ENCODE measurements at places on chromosomes 6 and 20.

DNA sequence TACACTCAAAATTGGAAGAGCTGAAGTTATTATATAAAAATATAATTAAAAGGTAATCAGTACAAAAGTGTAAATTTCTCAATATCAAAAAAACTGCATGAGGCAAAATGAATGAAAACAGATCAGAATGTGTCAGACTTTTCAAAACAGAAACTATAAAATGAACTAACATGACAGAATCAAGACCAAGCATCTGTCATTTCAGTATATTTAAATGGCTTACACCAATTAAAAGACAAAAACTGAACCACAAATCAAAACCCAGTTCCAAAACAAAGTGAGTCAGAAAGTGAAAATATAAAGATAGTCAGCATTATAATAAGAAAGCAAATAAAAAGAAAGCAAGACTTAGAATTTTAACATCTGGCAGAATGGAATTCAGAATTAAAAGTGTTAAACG is 289.7 kb downstream of the UBE3D start:
- DNase-seq = no peak

DNA sequence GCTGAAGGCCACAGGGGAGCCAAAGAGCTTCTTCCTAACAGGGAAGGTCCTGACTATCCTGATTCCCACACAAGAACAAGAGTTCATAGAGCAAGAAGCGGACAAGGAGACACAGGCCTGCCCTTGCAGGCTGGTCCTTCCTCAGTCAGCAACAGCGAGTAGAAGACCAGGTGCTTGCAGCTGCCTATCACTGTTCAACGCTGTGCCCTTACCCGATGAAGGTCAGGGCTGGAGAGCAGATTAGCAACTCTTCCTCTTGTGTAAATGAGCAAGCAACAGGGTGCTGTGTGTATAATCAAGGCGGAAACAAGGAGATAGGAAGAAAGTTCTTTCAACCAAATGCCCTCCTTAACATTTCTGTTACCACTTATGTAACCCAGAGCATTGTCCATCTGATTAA is 115.3 kb upstream of the SPACA1 start:
- DNase-seq = no peak

DNA sequence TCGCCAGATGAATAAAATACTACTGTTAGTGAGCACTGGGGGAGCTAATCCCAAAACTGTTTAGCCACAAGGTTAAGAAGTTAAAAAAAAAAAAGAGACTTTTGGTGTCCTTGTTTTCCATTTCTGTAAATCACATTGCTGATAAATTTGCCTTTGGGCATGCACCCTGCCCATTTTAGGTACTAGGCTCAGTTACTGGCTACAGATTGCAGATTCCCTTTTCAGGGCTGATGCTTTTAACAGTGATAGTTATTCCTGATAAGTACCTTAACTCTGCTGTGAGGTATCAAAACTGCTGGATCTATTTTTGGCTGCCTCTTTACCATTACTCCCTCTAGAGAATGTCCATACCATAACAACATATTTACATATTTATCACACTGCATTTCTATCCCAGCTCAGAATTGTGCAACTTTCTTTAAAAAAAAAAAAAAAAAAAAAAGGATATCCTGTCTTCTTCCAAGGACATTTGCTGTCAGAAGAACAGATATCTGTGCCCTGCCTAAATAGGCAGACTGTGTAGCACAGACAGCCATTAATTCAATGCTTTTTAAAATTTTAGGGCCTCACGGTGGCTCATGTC is 94.5 kb downstream of the SSR1 start:
- no peak for DNase-seq

- DNase-seq = peak; percentile 63
These were observed 5.7 kb upstream of the FKBP5 start for GRCh38 chr6:35694462-35694861.

DNA sequence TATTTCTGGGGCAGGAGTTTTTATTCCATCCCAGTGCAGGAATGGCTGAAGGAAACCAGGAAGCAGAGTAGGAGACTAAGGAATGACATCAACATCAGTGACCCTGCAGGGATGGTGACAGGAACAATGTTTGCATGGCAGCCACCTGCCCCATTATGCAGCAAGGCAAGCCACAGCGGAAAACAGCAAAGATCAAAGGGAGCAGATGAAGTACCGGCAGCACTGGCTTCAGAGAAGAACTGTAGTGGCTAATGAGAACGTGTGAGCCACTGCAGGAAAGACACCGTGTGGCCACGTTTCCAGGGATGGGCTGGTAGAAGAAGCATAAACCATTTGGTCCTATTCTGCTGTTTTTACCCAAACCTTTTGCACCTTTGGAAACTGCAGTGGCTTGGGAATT is 52.9 kb upstream of the TAB2 start:
- no peak for DNase-seq

DNA sequence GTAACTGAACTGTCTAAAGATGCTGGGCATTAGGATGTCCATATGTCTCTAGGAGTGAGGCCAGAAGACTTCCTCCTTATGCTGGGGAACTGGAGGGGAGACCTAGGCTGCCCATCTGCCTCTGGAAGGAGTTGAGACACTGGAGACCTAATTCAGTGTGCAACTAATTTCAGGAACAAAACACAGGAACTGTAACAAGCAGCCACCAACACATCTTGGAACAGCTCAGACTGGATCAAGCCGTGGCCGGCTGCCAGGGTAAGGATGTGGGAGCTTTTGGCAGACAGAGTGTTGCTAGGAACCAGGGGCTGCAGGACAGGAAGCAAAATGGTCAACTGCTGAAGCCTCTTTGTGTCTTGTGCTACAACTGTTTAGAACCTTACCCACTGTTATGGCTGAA is 16.4 kb upstream of the MAS1 start:
- DNase-seq = no peak

GRCh38 chr20:17934141-17934862 is 34.3 kb downstream of the SNX5 start:
- no peak for DNase-seq

Data from inflammatory macrophage treated with lipopolysaccharide for 1 hour (primary cell).